ENCODE measurements at places on chromosomes 7 and 10. TPM values are rescaled to one million over a fixed set of nuclear protein-coding genes. Genes with fewer than 3 reads are reported as not detected.

PPP1R3A gene
- 45.0 TPM for polyA plus RNA-seq

CYP2C8 gene
- polyA plus RNA-seq = 0.49 TPM

C1QL3 gene
- not detected for polyA plus RNA-seq

SSC4D gene
- polyA plus RNA-seq = 0.85 TPM

GRCh38 chr10:115829521-115830205 is 443.3 kb downstream of the GFRA1 start:
- peak; percentile 54 for DNase-seq

GRCh38 chr7:2612445-2613097 is 19.2 kb upstream of the TTYH3 start:
- no peak for DNase-seq

GRCh38 chr10:74153123-74153522 is 2.1 kb downstream of the ADK start:
- no peak for DNase-seq

DNA sequence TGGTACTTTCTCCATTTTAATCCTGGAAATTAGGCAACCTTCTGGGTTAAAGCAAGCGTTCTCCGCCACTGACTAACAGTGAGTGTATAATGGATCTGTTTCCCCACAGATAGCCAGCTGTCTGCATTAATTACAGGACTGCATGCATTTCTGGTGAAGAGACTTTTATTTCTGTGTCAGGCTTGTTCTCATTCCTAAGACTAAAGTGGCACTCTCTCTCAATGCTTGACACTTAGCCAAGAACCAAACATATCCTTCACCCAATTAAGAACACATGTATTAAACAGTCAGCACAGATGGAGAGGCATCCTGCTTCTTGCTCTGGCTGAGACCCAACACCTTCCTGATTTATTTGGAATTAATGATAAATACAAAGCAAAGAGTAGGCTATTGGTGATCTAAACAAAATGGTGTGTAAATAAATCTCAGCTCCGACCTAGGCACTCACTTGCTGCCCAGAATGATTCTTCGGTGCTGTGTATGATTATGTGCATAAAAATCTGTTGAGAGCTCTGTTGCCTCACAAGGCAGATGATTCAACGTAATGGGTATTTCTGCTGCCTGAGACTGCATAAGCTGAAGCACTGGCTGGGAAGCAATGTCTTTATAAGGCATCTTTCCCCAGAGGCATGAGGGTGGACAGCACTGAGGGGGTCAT is 16.8 kb downstream of the CALU start:
- no peak for DNase-seq

GRCh38 chr7:47500103-47500563 is 81.8 kb downstream of the TNS3 start:
- no peak for DNase-seq

DNA sequence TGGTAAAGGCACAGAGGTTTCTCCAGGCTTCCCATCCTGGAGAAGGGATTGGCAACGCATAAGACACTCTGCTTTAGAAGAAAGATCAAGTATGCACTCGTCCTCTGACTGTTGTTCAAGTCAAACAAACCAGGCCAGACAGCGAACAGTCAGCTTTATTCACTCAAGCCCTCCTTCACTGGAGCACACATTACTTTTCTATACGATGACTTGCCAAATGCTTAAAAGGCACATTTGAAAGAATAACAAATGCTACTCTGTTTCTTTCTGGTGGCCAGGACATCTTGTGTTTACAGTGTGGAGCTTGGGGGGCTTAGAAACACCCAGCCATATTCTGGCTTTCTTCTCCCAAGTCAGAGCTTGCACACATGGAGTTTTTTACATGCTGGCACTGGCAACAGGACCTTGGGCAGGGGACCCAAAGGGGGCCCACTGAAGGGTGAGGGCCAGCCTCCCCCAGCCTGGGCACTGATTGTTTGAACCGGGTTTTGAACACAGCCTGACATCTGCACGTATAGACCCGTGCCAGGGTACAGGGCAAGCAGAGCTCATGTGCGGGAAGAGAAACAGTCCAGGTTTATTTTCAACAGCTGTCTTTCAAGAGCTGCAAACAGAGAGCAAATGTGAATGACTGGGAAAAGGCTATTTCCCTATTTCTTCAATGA is 33.3 kb upstream of the FGFR2 start:
- peak; percentile 22 for DNase-seq

KRIT1 gene
- 22.8 TPM for polyA plus RNA-seq

DNA sequence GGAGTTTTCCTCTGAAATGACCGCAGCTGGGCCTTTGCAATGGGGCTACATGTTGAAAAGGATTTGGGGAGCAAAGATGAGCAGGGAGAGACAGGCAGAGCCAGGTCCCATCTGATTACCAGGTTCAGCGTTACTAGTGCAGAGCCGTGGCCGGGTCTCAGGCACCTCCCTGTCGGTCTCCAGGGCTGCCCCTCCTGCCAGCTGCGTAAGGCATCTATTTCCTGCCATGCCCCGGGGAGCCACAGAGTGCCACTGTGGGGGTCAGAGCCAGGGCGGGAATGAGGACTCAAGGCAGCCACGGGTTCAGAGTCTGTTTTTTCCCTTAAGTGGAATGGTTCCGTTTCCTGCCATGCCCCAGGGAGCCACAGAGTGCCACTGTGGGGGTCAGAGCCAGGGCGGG is 382.6 kb upstream of the SHH start:
- no peak for DNase-seq

DNA sequence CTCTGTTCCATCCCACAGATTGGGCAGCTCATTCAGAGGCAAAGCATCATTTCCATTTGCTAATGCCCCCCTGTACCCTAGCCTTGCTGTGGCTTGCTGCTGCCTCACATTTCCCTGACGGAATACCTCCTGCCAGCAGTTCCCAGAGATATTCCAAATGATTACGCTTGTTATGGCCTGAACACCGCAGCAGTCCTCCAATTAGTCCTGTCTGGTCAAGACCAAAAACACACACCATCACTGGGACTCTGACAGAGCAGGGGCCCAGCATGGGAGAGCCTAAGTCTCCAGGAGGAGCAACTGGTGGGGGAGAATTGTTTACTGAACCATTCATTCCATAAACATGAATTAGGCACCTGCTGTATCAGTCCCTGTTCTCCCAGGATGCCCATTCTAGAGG is 6.1 kb downstream of the OGDHL start:
- no peak for DNase-seq

GRCh38 chr10:125451319-125451718 is 231.6 kb downstream of the TEX36 start:
- DNase-seq = no peak

DNA sequence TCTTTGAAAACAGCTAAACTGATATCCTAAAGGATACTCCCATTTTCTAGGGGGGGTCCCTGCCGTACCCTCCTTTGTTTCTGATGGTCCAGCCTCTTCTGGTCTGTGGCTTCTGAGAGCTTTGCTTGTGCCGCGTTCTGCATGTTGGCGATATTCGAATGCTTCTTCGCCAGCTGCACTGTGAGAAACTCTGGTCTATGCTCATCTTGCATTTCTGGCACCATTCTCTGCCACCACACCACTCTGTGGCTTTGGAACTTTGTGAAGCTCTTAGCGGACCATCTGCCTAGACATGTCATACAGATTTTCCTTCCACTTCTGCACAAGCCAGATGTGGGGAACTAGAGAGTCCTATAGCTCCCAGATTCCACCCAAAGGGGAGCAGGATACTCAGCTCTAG is 197.2 kb downstream of the REEP3 start:
- no peak for DNase-seq

GRM8 gene
- polyA plus RNA-seq = 1.1 TPM

DNA sequence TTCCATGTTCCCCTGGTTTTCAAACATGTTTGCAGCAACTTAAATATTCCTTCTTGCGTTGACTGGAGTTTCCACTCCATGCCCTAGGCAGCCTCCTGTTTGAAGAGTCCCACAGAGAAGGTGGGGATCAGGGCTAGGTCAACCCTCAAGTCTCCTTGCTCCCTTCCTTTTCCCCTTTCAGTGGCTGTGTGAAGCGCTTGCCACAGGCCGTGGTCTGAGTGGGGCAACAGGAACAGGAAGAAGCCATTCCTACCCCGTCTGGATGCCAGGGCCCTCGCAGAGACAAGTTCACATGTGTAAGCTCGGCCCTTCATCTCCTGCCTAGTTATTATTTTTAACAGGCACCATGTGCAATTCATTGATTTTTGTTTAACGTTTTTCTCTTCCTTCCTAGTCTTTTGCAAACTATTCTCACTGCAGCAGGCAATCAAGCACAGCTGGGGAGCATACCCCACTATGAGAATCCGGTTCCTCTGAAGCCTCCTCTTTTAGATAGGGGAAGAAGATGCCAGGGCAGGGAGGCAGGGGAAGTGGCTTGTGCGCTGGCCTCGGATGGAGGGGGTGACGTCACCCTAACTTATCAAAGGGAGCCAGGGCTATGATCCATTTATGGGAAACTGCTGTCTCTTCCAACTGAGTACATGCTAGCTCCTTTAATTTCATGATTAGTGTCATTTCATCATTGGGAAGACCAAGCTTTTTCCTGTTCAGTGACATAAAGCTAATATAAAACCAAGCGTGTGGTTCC is 64.2 kb downstream of the PRLHR start:
- DNase-seq = peak; percentile 19

GRCh38 chr10:12729885-12730284 is 271.6 kb downstream of the CCDC3 start:
- no peak for DNase-seq

GRCh38 chr7:77288676-77289320 is 89.2 kb upstream of the FGL2 start:
- DNase-seq = no peak

DNA sequence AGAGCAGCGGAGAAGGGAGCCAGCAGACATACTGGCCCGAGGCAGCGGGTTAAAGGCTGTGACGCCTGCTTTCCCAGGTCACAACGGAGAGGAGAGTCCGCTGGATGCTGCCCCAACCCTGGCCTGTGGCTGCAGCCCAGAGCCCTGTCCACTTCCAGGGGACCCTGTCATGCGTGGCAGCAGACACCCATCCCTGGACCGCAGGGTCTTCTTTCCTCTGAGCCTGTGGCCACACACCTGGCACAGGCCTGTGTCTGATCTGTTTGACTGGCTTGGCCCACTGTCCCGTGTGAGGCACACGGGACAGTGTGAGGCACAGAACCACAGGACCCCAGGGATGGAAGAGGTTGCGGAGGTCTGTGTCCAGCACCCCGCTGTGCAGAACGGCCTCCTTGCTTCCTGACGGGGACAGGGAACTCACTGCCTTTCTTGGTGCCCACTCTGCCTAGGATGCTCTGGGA is 42.4 kb downstream of the INSIG1 start:
- DNase-seq = no peak

DNA sequence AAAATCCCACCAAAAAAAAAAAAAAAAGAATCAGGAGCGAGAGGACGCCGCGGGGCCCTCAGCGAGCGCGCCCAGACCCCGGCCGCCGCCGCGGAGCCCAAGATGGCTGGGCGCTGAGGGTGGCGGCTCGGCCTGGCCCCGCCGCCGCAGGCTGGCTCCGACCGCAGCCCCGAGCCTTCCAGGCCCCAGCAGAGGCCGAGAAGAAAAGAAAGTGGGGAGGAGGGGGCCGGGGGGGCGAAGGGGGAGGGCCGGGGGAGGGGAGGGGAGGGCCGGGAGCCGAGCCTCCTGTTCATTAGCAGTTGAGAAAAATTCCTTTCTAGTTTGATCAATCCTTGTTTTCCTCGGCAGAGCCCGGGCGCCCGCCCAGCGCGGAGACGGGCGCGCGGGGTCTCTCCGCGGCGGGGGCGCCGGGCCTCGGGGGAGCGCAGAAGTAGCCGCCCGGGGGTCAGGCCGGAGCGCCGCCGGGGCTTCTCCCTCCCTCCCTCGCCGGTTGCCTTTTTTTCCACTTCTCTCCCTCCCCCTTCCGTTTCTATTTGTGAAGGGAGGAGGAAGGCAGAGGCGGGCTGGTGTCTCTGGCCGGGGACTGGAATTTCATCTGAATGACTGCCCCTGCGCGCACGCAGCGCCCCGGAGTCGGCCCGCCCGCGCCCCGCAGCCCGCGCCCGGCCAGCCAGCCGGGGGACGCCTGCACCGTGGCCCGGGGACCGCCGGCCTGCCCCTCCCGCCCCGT is 778 bp upstream of the TRIM8 start:
- peak; percentile 76 for DNase-seq

HOXA7 gene
- 13.5 TPM for polyA plus RNA-seq

OPN4 gene
- 2.3 TPM for polyA plus RNA-seq

GRCh38 chr7:7817748-7818147 is 99.3 kb upstream of the RPA3 start:
- DNase-seq = no peak

DNA sequence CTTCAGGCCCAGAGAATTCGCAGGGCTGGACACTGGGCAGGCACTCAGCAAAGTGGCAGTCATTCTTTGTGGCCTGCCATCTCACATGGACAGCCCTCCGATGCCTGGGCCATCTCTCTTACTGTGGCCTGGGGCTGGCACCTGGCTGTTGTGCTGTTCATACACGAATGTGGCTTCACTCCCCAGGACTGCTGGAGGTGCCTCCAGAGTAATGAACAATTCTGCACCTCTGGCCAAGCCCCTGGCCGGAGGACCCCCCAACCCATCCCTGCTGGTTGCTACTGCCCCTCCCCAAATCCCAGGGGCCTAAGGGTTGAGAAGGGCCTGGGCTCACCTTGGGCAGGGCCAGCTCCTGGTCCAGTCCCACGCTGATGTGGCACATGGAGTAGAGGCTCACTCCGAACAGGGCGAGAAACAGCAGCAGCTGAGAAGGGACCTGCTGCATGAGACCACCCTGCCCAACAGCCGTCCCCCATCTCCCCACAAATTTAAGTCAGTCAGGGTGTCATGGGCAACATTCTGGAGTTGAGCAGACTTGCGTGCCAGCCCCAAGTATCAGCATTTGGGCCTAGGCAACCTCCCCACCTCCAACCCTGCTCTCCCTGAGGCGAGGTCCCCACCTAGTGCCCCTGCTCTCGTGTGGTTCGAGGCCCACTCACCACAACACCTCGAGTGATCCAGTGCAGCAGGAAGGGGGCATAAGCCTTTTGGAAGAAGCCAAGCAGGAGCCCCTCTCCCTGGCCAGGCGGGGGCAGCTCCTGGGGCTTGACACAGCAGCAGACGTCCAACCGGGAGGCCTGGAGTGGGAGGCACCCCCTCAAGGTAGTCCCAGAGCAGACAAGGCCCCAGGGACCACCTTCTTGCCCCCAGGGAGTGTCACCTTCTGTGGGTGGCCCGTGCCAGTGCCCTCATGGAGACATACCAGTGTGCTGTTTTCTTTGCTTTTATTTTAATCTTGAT is 9.4 kb downstream of the NPC1L1 start:
- no peak for DNase-seq

- DNase-seq = no peak
These were observed 245.0 kb downstream of the HDAC9 start for GRCh38 chr7:18740579-18740988.

DNA sequence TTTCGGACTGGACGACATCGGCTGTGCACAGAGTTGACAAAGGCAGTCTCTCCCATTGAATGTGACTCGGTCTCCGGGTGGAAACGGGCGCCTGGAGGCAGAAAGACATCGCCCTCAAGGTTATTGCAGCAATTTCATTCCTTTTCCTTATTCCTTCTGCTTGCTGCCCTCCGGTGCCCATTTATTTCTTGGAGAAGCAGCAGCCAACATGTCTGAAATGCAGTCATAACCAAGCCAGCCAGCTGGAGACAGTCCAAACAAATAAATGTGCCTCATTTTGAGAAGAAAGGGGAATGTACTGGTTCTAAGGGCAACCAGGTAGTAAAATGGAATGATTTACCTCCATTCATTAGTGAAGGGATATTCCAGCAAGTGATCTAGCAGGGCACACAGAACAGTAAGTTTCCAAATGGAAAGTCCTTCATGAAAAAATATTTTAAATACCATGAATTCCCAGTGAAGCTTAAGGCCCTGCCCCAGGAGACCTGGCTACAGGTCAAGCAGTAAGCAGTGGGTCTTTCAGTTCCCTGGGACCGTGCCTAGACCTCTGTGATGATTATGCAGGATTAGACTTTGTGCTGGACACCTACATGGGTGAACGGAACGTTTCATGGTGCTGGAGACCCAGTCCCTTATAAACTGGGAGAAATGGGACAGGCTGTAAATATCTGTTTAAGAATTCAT is 86.6 kb downstream of the ABLIM1 start:
- no peak for DNase-seq

NKX2-3 gene
- polyA plus RNA-seq = 0.97 TPM

Measured in hindlimb muscle (tissue), 1 donor.